ENCODE measurements at places on chromosomes 16 and 17.
A peak's percentile ranks its signal among the peaks of the same experiment; 100 is the strongest.

GRCh38 chr17:8894202-8894671 is 26.8 kb upstream of the PIK3R6 start:
- no peak for DNase-seq

- DNase-seq, result peak; percentile 16
Observed at GRCh38 chr17:59763861-59764260, 56.4 kb downstream of the VMP1 start.

DNA sequence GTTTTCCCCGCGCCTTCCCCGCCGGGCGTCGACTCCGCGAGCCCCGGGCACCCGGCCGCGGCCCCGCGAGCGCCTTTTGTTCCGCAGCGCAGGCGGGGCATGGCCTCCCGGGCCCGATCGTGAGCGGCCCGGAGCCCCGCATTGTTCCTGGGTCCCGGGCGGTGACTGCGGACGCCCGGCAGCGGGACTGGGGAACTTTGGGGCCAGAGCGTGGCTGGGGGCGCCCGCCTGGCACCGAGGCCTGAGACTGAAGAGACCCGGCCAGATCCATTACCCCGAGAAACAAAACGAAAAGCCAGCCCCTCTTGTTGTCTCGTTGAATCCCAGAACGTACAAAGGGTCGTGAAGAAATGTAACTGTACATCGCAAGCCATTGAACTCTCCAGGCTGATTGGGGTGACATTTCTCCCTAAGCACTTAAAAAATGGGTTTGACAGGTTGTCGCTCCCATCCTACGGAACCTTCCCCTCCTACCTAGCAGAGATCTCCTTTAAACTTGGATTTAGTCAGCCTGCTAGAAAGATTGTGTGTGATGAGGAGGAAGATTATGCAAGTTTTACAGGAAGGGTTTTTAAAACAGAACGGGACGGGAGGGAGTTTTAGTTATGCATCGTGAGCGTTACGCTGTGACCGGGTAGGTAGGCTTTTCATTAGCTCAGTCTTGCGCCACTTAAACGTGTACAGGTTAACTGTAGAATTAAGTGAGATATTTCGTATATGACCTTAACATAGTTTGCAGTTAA is 825 bp downstream of the METTL9 start:
- DNase-seq, result peak; percentile 3

DNA sequence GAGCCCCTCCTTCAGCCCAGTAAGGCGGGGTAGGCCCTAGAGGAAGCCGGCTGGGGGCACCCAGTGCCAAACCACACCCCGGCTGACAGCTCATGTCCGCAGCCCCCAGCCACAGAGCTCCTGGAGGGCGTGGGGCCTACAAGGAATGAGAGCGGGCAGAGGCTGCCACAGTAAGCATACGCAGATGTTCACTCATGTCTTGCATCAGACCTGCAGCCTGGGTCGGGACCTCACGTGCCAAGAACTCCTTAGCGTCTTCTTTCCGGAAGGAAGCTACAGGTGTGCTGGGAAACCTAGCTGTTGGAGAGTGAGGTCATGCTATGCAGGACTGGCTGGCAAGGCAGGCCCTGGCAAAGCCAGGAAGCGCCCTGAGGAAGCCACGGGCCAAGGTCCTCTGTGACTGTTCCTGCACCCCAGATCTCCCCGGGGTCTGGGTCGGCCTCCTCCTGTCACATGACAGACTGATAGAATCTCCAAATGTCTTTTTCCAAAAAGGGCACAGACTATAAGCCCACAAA is 1.6 kb downstream of the ZNF598 start:
- peak; percentile 97 for DNase-seq

GRCh38 chr16:67248401-67249177 is at the start of gene SLC9A5:
TSS of gene SLC9A5 (plus strand) at chr16:67248979. CDS start at chr16:67249015, 36 bp downstream.
- DNase-seq, result no peak

DNA sequence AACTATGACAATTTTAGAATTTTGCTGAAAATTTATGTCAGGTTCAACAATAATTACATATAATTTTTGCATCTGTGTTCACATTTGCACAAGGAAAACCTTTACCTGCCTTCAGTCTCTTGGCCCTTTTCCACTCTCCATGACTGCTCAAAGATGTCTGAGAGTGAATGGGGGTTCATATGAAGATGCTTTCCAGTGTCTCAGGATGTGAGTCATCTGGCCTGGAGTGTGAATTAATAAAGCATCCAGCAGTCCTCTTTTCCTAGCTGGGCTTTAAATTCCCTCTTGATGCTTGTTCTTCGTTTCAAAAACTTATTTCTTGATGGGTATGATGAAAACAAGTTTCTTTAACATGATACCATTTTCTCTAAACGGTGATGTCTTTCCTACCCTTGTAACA is 99.9 kb downstream of the CDK5R1 start:
- DNase-seq, result peak; percentile 25

DNA sequence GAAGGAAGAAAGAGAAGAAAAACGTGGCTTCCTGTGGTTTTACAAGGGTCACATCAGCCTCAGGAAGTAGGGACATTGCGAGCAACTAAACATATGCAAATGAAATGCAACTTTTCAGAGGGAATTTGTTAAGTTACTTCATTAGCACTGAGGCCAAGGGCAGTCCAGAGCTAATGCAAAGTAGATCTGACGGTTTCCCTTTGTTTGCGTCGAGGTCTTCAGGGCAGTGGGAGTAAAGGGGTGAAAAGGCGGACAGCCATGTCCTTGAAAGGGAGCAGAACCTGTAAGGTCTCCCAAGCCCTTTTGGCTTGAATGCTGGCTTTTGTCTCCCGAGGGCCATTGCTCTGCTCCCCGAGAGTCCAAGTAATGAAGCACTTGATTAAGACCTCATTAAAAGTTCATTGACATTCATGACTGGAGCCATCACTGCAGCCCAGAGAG is 85.0 kb downstream of the PMP22 start:
- DNase-seq, result no peak

DNA sequence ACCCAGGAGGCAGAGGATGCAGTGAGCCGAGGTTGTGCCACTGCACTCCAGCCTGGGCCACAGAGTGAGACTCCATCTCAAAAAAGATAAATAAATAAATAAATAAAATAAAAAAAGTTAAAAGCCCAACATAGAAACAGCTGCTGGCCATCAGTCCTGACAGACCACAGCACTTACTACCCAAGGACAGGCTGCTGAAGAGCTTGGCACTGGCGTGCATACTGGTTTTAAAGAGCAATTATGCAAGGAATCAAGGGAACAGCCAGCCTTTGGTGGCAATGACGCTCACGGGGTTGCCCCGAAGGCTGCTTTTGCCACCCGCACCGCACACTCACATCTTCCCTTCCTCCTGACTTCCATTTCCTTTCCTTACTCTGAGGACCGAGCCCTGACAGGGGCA is 4.2 kb downstream of the PLD6 start:
- DNase-seq, result no peak

GRCh38 chr17:43905400-43905984 is 1.8 kb downstream of the MPP2 start:
- DNase-seq, result no peak

DNA sequence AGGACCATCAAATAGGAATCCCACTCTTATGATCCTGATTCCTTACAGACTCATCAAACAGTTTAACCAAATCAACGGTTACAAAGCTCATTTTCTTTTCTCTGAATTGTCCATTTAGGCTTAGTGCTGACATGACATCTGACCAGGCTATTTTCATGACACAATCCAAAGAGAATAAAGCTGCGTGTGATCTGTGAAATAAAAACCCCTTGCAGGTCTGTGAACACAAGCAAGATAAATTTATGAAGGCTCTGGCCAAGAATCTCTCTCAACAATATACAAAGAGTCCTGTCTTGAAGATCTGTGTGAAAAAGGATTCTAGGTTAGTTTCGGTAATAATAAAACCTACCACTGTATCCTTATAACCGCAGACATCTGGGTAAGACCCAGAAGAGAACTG is 22.0 kb downstream of the COG1 start:
- no peak for DNase-seq

- DNase-seq, result no peak
Observed at GRCh38 chr16:79519448-79519847, 81.1 kb downstream of the MAF start.

All from NCI-H226 (cell line).